ENCODE measurements at places on chromosomes 12 and 14.
A peak's percentile ranks its signal among the peaks of the same experiment; 100 is the strongest.

DNA sequence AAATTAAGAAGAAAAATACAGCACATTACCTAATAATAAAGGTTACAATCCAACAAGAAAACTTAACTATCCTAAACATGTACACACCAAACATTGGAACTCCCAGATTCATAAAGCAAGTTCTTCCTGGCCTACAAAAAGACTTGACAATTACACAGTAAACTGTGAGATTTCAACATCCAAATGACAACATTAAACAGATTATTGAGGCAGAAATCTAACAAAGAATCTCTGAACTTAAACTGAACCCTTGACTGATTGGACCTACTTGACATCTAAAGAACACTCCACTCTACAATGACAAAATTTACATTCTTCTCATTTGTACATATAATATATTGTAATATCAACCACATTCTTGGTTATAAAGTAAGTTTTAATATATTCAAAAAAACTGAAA, 1341.3 kb downstream of the LRFN5 start:
- DNase-seq: no peak

- no peak for DNase-seq
Observed at GRCh38 chr12:269191-269590, 6.6 kb upstream of the SLC6A13 start.

GRCh38 chr12:6394398-6394797, 10.4 kb downstream of the LTBR start:
- no peak for DNase-seq

- DNase-seq: no peak
Observed at GRCh38 chr12:62264706-62265105, 4.5 kb downstream of the USP15 start.

GRCh38 chr12:1851151-1851701, 30.9 kb downstream of the LRTM2 start:
- DNase-seq: no peak

DNA sequence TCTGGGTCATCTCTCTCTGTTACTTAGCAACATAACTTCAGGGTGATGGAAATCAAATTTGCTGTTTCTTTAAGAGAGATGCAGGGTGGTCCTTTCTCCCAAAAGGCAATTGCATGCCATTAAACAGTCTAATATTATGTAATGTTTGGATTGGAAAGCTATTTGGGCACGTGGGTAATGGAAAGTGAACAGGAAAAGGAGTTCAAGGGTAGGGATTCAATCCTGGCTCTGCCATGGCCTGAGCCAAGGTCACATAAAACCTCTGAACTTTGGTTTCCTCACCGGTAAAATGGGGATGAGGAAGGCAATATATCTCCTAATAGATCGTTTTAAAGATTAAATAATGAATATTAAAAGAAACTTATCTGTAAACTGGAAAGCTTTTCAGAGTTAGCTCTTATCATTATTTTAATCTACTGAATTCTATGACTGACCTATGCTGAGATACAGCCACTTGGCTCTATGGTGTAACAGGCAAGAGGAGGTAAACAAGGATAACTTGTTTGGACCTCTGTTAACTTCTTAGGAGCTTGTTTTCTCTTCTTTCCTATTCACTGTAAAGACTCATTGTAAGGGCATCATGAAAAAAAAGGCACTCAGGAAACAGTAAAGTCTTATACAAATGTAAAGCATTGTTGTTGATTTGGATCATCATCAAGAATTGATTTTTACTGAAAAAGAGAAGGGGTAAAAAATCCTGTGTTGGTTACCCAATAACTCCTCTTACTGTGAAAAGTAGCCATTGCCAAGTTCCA, 55.7 kb upstream of the OVCH1 start:
- no peak for DNase-seq

- no peak for DNase-seq
Observed at GRCh38 chr14:96752594-96752993, 44.6 kb upstream of the VRK1 start.

DNA sequence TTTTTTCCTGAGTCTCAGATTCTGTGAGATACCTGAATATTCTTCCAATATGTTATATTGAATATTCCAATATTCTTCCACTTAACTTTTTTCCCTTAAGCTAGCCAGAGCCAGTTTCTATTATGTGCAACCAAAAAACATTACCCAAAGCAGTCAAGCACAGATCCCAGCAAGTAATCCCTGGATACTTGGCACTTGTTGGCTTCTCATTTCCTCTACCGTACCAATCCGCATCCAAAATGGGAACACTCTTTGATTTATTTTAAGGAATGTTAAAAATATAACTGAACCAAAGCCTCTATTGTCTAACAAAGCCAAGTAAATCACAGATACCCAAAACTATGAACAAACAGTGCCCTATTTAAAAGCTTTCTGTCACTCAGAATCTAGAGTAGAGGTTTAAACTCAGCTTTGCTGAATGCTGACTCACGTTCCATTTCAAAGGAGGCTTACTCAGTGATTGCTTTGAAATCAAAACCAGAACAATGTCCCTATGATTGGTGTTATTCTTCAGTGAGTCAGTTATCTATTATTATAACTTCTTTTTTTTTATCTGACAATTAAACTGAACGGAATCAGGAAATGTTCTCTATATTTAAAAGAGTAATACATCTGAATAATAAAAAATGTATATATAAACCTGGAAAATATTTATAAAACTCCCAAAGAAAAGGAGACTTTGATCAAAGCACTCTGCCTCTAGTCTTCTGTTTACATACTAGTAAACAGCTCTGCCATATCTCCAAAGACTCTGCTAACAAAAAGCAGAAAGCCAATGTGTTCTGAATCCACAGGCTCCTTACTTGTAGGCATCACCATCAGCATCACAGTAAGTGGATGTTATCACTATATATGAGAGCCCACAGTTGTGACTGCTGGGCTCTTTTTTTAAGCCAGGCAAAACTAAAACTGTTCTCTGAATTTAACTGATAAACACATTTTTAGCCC, 360.8 kb downstream of the CCDC91 start:
- no peak for DNase-seq

GRCh38 chr14:30271811-30272323, 287.1 kb upstream of the G2E3 start:
- DNase-seq: no peak

DNA sequence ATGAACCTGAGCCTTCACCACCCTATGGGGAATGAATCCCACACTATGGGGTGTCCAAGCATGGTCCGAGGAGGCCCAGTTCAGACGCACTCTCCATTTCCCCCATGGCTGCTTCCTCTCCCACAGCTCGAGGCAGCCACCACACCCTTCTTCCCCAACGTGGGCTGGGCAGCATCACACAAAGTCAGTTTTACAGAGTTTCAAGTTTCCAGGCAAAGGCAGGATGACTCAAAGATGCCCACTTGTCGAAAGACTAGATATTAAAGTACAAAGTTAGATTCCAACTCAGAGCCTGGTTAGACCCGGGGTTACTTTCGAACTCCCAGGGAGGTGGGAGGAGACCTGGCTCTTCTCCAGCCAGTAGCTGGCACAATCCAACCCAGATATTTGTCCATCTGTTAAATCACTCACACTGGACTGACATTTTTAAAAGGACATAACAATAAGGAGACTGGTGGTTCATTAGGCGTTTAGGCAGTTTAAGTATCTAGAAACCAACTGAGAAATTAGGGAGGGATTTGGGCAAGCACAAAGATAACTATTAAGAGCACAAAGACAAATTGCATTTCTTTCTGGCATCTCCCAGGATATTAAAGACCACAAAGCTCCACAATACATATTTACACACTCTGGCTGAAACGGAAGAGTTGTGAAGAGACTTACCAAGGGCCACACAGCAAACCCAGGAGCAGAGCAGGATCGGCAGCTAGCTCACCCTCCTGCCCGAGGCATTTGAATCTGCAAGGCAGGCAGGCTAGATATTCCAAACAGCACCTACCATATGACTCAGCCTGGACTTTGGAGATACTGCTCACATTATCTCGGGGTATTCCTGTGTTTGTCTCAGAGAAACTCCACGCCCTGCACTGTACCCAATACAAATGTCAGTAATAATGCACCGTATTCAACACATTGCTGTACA, 34.8 kb downstream of the TMCC3 start:
- DNase-seq: no peak

DNA sequence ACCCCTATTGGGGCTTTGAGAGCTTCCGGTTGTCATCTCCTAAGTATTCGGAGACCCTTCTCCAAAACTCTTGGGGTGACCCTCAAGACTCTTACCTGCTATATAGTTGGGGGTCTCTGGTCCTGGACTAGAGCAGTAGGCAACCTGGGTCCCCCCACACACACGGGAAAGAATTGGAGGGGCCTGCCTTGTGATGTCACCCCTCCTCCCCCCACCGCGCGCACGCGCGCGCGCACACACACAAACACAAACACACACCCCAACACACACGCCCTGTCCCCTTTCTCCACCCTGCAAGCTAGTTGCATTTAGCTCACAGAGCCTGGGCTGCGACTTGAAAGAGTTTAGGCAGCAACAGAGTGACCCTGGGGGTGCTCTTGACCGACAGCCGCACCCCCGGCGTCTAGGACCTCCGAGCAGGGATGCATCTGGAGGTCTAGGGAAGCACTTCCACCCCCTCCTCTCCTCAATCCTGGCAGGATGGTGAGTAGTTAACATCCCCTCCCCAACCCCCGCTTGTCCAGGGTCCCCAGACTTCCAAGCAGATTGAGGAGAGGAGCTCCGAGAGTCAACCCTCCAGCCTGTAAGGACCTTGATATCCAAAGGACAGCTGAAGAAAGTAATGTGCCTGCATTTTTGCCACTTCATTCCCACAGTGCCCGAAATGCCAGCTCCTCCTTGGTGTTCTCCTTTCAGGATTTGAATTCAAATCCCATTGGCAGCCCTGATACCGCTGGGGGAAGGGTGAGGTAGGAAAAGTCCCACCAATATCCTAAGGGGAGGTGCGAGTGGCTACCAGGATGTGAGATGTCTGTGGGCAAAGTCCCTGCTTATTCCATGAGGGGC, 1.4 kb upstream of the DNAJC14 start:
- peak; percentile 30 for DNase-seq

DNA sequence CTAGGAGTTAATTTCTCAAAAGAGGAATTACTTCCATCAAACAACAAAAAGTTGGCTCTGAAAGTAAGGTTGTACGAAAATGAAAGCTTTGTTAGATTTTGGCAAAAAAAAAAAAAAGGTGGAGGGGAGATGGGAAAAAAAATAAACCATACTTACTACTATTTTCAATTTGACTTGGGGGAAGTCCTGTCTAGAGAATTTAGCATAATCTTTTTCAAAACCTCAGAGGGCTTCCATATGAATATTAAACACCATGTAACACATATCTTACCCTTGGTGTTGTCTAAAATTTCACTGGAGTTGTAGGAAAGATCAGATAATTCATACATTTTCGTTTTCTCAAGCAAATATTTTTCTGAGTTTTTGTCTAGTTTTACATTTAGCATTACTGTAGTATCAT, 17.5 kb downstream of the GRIP1 start:
- DNase-seq: no peak

- no peak for DNase-seq
Observed at GRCh38 chr12:26680727-26681455, 152.1 kb downstream of the ITPR2 start.

- no peak for DNase-seq
Observed at GRCh38 chr14:79698298-79698711, 513.0 kb downstream of the DIO2 start.

GRCh38 chr14:37196604-37197420, 925 bp upstream of the MIPOL1 start:
- no peak for DNase-seq

Data from stimulated activated CD8-positive, alpha-beta memory T cell treated with anti-CD3 and anti-CD28 coated beads, Interleukin-4, amount 100 ng/mL, for 1 hour (primary cell).